ENCODE measurements at places on chromosomes 7 and 10.

DNA sequence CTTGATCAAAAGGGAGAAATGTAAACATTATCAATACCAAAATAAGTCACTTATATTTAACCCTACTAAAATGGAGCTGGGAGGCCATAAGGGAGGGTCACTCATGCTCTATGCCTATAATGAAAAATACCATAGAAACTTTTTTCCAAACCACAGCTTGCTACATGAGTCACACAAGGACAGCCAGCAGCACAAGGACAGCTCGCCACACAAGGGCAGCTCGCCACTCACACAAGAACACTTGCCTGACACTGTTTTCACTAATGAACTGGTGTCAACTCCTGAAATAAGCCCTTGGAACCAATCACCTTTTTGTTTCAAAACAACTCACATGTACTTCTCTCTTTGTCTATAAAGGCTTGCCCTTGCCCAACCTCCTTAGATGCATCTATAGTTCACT lies 43.3 kb downstream of the FRMPD2 start:
- no peak for DNase-seq

GRCh38 chr7:135181261-135181928 lies 10.9 kb upstream of the CYREN start:
- DNase-seq = no peak

DNA sequence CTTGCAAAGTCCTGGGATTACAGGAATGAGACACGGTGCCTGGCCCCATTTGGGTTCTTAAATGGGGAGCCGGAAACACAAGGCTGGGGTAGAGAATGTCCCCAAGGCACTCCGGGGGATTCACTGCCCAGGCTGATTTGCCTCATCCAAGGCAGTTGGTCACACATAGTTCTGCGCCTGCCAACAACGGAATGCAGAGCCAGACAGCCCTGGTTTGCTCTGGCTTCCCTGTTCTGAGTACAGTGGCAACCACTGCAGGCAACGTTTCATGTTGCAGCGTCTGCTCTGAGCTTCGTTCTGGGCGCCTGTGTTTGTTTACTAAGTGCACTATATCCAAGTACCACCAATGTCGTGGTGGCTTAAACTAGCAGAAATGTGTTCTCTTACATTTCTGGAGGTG lies 61.7 kb upstream of the C1QL3 start:
- DNase-seq = no peak

- DNase-seq = no peak
Measured at GRCh38 chr10:58817201-58817846, 304.7 kb downstream of the BICC1 start.

DNA sequence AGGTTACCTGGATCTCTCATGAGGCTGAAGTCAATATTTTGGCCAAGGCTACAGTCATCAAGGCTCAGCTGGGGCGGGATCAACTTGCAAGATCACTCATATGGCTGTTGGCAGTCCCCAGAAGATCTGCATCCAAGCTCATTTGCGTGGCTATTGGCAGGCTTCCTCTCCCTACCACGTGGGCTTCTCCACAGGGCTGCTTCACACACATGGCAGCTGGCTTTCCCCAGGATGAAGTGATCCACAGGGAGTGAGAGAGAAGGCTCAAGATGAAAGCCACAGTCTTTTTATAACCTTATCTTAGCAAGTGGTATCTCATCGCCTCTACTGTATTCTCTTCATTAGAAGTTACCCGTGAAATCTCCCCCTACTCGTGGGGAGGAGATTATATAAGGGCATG lies 167.4 kb downstream of the TMEM26 start:
- no peak for DNase-seq

- DNase-seq = no peak
Measured at GRCh38 chr7:146736446-146737190, 620.0 kb downstream of the CNTNAP2 start.

DNA sequence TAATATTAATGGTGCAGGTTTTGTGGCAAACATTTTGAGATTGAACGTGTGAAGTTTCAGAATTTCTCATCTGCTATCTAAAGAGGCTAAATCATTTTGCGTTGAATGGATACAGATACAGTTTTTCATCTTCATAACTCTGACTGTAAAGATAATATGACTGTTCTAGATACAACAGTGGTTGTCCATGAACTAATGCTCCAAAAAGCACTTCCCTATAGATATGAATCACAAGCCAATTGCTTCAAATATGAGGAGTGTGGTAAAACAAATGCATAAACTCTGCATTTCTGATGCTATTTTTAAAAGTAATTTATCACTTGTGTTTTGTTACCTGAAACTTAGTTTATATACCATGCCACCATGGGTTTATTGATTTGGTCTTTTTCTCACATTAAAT lies 750.1 kb downstream of the MAGI2 start:
- no peak for DNase-seq

GRCh38 chr7:41038211-41038610 lies 664.7 kb downstream of the INHBA start:
- no peak for DNase-seq

GRCh38 chr10:72935361-72935760 lies 19.2 kb downstream of the PLA2G12B start:
- DNase-seq = no peak

DNA sequence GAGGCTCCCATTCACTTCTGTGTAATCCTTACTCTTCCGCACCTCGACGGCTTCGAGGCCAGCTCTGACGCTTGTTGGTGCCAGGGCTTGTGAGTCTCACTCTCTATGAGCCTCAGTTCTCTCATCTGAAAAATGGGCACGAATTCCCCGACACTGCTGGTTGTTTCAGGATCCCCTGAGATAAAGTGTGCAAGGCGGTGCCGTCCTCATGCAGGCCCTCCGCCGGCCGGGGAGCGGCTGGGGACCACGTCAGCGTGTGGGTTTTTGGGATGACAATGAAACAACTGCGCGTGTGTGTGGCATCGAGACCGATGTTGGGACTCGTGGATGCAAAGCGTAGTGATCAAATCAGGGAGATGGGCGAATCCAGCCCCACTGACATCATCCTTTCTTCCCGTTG lies 75.6 kb downstream of the FOXL3 start:
- DNase-seq = no peak

DNA sequence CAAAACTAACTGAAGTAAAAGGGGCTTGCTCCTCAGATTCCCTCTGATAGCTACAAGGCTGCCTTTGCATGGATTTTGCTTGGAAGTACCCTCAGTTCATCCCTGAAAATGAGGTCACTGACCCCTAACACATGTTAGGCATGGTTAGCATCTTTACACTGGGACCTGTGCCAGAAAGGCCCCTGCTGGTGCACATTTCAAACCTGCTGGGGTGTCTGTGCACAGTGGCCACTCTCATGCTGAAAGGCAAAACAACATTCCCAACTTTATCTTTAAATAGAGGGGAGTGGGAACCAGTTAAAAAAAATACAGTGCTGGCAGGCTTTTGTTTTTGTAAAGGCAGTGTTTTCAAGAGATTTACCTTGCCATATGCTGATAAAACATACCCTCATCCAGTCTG lies 99.1 kb downstream of the ANK3 start:
- DNase-seq = no peak

DNA sequence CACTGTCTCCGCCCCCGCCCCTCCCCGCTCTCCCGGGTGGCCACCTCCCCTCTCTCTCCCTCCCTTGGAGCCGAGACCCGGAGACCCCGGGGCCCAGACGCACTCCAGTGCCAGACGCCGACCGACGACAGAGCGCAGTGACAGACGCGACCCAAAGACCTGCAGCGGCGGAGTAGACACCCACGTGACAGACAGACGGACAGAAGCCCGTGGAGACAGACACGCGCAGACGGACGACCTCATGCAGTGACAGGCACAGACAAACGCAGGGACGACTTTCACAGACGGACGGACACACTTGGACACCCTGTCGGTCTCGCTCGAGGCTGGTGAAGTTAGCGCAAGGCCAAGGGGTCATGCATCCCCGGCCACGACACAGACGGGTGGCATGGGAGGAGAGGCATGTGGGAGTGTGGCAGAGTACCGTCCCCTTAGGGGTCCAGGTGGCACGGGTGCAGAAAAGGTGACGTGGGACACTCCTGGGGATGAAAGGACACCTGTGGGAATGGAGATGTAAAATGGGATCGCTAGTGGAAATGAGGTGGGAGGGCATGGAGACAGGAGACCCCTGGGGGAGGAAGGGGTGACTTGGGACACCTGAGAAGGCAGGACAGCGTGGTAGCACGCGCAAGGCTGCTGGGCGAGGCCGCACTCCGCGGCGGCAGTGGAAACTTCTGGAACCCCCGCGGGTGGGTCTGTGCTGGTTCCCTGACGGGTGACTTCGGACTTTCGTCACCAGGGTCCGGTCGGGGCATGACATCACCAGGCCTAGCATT lies 456 bp upstream of the ACHE start:
- no peak for DNase-seq

DNA sequence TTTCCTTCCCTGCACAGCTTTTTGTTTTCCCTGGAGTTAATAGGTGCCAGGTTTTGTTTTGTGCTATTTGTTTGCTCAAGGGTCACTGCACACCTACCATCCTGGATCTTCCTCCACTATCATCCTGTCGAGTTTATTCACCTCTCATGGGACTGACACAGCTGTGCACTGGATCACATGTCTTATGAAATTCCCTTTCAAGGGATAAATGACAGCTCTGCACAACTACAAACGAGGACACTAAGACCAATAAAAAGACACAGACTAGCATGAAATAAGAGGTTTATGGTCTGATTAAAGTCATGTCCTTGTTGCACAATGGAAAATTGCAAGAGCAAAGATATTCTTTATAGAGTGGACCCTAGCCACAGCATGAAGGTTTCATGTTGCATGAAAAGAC lies 76.7 kb upstream of the SFMBT2 start:
- DNase-seq = no peak

DNA sequence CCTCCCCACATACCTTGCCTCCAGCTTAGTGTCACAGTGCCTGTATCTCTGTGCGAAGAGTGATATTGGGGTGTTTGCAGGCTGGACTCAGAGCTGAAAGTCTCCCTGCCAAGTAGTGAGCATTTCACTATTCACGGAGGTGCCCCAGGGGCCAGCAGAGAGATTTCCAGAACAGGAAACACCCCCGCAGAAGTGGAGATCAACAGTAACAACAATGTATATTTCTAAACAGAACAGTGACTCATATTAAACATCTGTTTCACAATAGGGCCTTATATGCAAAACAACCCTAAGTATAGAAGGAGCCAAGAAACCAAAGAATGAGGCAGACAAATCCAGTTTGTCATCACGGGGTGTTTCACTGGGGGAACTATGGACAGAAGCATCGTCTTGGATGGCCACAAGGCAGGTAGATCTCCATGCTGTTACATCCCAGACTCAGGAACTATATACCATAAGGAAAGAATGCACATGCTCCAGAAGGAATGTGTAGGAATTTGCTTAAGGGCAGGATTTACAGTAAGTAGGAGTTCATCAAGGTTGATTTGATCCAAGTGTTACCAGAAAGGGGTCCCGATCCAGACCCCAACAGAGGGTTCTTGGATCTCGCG lies 29.3 kb upstream of the CCL24 start:
- peak; percentile 33 for DNase-seq

DNA sequence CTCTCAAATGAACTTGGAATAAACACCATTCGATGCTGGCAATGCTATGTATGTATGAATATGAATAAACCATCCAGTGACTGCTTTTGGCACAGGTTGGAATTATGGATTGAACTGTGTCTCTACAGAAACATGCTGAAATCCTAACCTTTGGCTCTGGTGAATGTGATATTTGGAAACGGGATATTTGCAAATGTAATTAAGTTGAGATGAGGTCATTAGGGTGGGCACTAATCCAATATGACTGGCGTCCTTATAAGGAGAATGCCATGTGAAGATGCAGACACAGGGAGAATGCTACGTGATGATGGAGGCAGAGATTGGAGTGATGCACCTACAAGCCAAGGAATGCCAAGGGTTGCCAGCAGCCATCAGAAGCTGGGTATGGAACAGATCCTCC lies 3.4 kb upstream of the ACTR3B start:
- no peak for DNase-seq

DNA sequence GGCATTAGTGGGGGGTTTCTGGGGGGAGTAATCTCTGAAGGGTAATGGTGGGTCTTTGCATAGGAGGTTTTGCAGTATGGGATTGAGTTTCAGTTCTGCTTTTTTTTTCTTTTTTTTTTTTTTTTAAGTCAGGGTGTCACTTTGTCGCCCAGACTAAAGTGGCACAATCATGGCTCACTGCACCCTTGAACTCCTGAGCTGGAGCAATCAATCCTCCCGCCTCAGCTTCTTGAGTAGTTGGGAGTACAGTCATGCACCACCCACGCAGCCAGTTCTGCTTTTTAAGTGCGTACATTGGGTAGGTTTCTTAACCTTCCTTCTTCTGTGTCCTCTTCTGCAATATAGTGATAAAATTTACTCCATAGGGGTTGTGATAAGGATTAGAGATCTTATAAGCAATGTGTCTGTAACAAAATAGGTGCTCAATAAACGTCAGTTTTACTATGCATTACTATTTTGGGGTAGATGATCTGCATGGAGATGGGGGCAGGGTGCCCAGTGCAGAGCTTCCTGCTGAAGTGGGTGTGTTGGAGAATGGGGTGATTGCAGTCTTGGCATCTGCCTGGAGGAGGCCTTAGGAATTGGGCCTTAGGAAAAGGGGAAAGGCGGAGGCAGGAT lies 9.6 kb downstream of the KAZALD1 start:
- no peak for DNase-seq

GRCh38 chr7:131057015-131057793 lies 270.5 kb upstream of the MKLN1 start:
- DNase-seq = no peak

- no peak for DNase-seq
Measured at GRCh38 chr10:13939391-13939790, 352.6 kb downstream of the PRPF18 start.

Measured in stimulated activated CD8-positive, alpha-beta memory T cell treated with anti-CD3 and anti-CD28 coated beads, Interleukin-15, amount 100 ng/mL, for 48 hours (primary cell).